ENCODE measurements at places on chromosomes 1 and 21.
A peak's percentile ranks its signal among the peaks of the same experiment; 100 is the strongest.

DNA sequence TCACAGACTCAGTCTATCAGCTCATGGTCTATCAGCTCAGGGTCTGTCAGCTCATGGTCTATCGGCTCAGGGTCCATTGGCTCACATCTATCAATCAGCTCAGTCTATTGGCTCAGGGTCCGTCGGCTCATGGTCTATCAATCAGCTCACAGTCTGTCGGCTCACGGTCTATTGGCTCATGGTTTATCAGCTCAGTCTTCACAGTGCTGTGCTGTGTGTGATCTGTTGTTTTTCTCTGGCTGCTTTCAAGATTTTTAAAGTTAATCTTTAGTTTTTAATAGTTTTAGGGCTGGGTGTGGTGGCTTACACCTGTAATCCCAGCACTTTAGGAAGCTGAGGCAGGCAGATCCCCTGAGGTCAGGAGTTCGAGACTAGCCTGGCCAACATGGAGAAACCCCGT is 14.4 kb downstream of the C1orf159 start:
- DNase-seq: no peak

GRCh38 chr1:206698011-206698410 is 13.3 kb downstream of the MAPKAPK2 start:
- no peak for DNase-seq

- DNase-seq: peak; percentile 56
Observed at GRCh38 chr1:235998812-235999211, 66.1 kb downstream of the NID1 start.

GRCh38 chr1:53549287-53549686 is 90.1 kb downstream of the DMRTB1 start:
- no peak for DNase-seq

DNA sequence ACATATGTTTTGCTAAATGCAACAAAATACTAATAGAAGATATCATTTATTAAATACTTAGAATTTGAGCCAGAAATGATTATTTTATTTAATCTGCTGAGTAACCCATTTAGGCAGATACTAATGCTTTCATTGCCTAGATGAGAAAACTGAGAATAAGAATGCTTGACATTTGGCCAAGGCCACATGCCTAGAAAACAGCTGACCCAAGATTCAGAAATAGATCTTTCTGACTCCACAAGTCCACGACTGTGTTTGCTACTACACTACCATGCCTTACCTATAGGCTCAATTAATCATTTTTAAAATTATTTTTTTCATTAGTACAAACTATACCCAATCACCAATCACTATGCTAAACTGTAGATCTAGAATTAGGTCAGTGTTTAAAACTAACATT is 129.7 kb downstream of the ATP1B1 start:
- DNase-seq: no peak

GRCh38 chr1:25598879-25599278 is 17.7 kb upstream of the MAN1C1 start:
- DNase-seq: no peak

DNA sequence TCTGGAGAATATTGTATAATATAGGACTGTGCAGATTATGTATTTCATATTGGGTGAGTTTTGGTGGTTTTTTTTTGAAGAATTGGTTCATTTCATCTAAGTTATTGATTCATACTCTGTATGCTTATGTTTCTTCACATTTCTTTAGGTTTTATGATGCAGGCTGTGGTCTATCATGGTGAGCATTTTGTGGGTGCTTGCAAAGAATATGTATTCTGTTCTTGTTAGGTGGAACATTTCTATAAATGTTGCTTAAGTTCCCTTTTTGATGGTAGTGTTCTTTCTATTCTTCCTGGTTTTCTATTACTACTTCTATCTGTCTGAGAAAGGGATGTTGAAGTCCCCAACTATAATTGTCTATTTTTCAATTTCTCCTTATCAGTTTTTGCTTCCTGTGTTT is 42.6 kb downstream of the PKN2 start:
- DNase-seq: no peak
